ENCODE measurements at places on chromosomes 1 and 21.

DNA sequence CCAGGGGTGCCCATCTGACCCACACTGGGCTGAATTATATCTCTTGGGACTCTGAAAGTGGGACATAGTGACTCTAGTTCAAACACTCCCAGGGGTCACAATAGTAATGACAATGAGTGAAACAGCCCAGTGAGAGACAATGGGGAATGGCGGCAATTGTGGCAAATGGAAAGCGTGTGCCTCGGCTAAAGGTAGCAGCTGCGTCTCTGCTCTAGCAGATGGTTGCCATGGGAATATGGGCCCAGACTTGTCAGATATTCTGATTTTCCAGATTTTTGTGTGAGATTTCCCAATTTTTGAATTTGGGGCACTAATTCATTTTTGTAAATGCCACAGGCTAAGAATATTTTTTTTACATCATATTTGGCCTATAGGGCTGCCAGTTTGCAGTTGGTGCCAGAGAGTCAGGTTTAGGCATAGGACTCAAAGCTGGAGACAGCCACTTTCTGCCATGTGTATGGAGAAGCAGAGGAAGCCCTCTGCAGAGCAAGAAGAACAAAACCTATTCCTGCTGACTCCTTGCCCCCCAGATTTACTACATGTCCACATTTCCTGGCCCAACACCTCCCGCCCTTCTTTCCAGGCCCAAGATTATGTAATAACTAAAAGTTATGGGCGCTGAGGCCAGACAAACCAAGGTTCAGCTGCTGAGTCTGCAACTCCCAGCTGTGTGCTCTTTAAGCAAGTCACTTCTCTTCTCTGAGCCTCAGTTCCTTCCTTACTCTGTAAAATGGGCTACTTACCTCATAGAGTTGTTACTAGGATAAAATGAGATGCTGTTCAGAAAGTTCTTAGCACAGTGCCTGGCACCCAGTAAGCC lies 21.6 kb upstream of the PTP4A2 start:
- DNase-seq: no peak

- DNase-seq: no peak
Observed at GRCh38 chr1:111582644-111583618, 36.7 kb upstream of the RAP1A start.

DNA sequence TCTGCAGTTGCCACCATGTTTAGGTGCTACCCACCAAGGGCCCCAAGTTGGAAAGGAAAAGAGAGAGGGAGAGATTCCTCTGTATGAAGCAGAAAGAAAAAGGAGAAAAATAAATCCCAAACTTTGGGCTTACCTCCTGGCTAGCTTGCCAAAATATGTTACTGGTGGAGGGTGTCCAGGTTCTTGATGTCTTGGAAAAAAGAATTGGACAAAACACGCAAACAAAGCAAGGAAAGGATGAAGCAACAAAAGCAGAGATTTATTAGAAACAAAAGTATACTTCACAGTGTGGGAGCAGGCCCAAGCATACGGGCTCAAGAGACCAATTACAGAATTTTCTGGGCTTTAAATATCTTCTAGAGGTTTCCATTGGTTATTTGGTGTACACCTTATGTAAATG lies 204.5 kb upstream of the LRRC7 start:
- DNase-seq: no peak

GRCh38 chr1:35044431-35044830 lies 12.7 kb upstream of the ZMYM6 start:
- no peak for DNase-seq

- DNase-seq: peak; percentile 75
Observed at GRCh38 chr1:224182057-224182865, 779 bp upstream of the DEGS1 start.

DNA sequence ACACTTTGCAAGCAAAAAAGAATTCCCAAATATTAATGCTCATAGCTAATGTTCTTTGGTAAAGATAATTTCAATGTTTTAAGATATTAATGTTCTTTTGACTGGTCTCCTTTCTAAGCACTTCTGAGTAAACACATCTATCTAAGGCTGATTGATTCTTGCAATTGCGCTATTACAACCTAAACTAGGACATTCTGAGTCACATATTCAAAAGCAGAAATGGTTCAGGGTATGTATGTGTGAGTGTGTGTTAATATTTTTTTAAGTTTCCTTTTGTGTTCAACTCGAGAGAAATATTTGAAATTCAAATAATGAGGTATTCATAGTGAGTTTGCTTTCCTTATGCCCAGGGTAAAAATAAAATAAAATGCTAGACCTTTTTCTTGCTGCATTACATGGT lies 203.6 kb upstream of the GRIK3 start:
- no peak for DNase-seq

DNA sequence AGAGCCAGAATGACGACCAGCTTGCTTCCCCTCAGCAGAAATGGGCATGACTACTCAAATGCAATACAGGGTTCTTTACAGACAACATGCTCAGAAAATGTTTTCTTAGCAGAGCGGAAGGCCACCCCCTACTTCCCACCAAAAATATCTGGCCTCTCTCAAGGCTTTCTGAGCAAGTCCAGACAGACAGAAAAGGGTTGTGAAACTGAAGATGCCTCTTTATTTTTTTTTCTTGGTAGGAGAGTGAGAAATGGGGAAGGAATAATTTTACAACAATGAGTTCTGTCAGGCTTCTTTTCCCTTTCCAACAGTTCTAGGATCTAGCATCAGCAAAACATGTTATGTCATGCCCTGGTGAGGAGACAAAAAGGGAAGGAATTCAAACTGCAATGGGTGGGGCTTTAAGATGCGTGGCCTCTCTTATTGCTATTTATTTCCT lies 172.0 kb upstream of the CAMK1G start:
- no peak for DNase-seq

GRCh38 chr1:66336641-66336990 lies 197.3 kb upstream of the SGIP1 start:
- no peak for DNase-seq
